Astrocyte (in vitro differentiated cells and primary cell): ENCODE measurements at places on chromosomes 12 and 14. TPM values are rescaled to one million over a fixed set of nuclear protein-coding genes. Genes with fewer than 3 reads are reported as not detected.

The SLC35E3 gene
- 10.0 and 14.6 TPM in 2 replicates for total RNA-seq

DNA sequence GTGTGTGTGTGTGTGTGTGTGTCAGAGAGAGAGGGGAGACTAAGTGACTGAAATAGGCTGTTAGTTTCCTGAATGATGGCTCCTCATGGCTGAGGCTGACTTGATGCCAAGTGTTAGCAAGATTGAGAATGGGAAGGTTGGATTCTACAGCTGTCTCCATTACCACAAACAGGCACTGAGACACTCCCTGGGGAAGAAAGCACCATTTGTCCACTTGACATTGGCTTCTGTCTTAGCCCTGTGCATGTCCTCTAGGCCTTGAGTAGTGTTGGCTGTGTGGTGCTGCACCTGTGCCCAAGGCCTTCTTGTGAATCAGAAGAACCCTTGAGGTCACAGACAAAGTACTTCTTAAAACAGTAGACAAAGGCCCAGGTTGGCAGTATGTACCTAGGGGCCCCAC, 15.6 kb downstream of the ERG28 start:
- no peak for DNase-seq
- H3K4me1 ChIP-seq, result peaks cover 37% of the 10 kb centered on the region
- H3K27me3 ChIP-seq, result no peaks in the 10 kb centered on the region
- peaks cover 8% of the 10 kb centered on the region for H3K36me3 ChIP-seq
- H3K27ac ChIP-seq, result no peak overlapping the region
- no peak overlapping the region for H3K4me3 ChIP-seq

DNA sequence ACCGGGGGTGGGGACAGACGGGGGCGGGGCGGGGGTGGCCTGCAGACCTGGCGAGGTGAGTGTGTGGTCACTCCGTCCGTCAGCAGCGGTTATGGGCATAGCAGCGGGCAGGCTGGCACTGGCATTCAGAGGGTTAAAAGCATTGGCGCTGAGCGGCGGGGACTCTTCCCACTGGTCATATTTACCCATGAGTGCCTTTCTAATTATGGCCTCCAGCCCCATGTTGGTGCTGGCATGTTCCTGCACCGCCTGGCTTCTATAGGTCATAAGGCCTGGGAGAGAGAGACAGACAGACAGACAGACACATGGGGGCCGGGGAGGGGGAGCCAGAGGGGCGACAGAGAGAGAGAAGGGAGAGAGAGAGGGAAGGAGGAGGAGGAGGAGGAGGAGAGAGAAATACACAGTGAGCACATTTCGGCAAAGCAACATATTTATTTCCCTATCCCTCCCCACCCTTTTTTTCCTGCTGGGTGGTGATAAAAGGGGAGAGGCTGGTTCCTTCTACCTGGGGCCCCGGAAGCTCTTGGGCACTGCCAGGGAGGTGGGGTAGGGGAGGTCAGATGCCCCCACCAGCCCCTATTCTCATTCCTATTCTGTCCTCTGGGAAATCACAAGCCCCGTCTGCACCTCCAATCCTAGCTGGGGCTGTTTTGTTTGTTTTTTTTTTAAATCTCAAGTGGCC, 32.6 kb downstream of the RFLNA start:
- H3K4me3 ChIP-seq, result no peak overlapping the region
- no peak overlapping the region for H3K27ac ChIP-seq
- H3K36me3 ChIP-seq, result peaks cover 54% of the 10 kb centered on the region
- H3K4me1 ChIP-seq, result no peaks in the 10 kb centered on the region

DNA sequence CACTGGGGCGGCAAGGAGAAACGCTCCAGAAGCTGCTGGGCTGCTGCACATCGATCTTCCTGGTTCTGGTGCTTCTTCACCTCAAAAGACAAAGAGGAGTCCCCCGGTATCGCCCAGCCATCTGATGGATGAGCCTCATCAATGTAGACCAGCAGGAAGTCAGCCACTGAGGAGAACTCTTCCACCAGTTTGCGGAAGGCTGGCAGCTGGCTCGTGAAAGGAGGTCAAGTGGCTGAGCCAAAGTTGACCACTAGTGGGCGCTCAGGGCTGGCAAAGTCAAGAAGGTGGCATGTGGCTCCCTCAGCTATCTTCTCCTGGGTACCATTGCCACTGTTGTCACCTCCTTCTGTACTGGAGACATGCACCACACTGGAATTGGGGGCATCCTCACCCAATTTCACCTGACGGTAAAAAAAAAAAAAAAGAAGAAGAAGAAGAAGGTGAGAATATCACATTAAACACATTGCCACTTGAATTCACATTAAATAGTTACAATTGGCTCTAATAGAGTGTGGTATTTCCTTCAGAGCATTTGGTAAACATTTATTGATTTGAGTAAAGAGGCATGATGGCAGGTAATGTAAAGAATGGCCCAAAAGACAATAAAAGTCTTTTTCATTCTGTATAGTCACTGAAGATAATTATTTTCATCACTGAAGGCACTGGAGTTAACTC, 8.3 kb downstream of the DIO2 start:
- DNase-seq, result no peak
- no peak overlapping the region for H3K4me3 ChIP-seq
- H3K27me3 ChIP-seq, result no peaks in the 10 kb centered on the region
- H3K27ac ChIP-seq, result no peak overlapping the region
- no peaks in the 10 kb centered on the region for H3K4me1 ChIP-seq

DNA sequence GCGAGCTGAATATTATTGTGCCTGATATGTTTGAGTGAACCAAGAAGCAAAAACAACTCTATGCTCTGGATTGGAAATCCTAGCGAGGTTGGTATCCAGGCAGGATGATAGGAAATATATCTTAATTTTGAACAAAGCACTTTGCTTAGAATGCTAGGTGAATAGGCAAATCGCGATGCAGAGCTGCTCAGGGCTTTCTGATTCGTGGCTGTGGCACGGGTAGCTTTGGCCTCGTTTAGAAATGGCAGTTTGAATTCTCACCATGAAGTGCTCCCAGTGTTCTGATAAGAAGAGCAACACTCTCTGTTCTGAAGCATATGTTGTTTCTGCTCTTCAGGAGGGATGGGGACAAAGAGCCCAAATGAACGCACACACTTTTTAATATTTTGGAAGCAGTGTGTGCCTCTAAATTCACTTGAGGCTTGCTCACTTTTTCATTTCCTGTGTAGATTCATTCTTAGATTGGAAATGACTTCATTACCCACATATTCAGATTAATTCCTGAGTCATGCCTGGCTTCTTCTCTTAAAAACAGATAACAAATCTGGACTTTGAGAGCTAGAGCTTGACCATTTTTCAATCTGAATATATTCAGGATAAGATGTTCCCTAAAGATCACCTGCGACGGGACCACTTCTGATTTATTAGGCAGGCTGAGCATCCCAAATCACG, 200.9 kb downstream of the RPAP3 start:
- DNase-seq, result peak; percentile 88
- peaks cover 26% of the 10 kb centered on the region for H3K4me1 ChIP-seq
- H3K27me3 ChIP-seq, result no peaks in the 10 kb centered on the region
- H3K36me3 ChIP-seq, result no peaks in the 10 kb centered on the region
- peak overlapping the region; percentile 82 for H3K27ac ChIP-seq

DNA sequence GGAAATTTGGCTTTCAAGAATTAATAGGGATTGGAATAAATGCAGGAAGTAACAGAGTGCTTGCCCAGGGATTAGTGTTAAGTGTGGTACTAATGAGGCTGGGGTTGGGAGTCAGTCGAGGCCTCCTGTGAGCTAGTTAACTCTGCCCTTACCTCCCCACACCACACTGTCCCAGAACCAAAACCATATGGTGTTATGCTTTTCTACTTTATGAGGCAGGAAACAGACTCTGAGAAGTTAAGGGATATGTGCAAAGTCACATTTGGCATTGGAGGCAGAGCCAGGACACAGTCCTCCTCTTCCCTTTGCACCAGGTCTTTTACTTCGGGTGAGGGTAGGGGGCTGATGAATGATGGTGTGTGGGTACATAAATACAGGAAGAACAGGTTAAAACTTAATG, 41.9 kb downstream of the PELI2 start:
- no peaks in the 10 kb centered on the region for H3K4me1 ChIP-seq
- no peak overlapping the region for H3K4me3 ChIP-seq
- H3K36me3 ChIP-seq, result no peaks in the 10 kb centered on the region
- no peaks in the 10 kb centered on the region for H3K27me3 ChIP-seq
- DNase-seq, result no peak

GRCh38 chr14:64671591-64671990, 32.6 kb upstream of the PLEKHG3 start:
- H3K36me3 ChIP-seq, result no peaks in the 10 kb centered on the region
- H3K4me3 ChIP-seq, result no peak overlapping the region
- H3K4me1 ChIP-seq, result no peaks in the 10 kb centered on the region
- peaks cover 5% of the 10 kb centered on the region for H3K27me3 ChIP-seq

DNA sequence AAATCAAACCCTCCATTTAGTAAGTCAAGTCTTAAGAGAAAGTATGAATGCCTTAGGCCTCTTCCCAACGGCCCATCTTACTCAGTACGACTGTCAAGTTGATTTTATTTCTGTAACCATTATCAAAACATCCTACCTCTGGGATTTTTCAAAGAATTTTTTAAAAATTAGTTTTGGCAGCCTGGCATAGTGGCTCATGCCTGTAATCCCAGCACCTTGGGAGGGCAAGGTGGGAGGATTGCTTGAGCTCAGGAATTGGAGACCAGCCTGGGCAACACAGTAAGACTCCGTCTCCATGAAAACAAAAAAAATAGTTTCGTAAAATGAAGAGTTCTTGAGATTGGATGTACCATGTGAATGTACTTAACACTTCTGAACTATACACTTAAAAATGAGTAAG, 4.1 kb downstream of the FGD6 start:
- no peak overlapping the region for H3K4me3 ChIP-seq
- no peak overlapping the region for H3K27ac ChIP-seq
- no peak for DNase-seq
- no peaks in the 10 kb centered on the region for H3K4me1 ChIP-seq
- H3K36me3 ChIP-seq, result no peaks in the 10 kb centered on the region

The OSGEP gene
- total RNA-seq, result 18.3 and 23.0 TPM in 2 replicates

The AMIGO2 gene
- total RNA-seq, result 25.2 and 35.4 TPM in 2 replicates

DNA sequence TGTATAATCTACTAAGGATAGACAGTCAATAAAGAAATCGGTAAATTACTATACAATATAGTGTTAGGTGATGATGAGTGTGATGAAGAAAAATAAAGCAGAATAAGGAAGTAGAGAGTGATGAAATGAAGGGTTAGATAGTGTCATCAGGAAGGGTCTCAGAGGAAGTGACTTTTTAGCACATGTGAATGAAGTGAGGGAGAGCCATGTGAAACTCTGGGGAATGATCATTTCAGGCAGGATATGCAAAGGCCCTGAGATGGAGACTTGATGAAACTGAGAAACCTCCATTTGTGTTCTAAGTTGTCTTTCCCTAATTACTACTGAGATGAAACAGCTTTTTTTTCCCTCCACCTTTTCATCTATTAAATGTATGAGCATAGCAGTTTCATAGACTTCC, 19.4 kb upstream of the GNPTAB start:
- no peak overlapping the region for H3K4me3 ChIP-seq
- H3K36me3 ChIP-seq, result no peaks in the 10 kb centered on the region
- no peaks in the 10 kb centered on the region for H3K27me3 ChIP-seq
- no peak overlapping the region for H3K27ac ChIP-seq
- DNase-seq, result no peak
- no peaks in the 10 kb centered on the region for H3K4me1 ChIP-seq

GRCh38 chr12:29797565-29798355, 14.0 kb upstream of the TMTC1 start:
- H3K4me1 ChIP-seq, result peaks cover 9% of the 10 kb centered on the region
- DNase-seq, result no peak
- H3K27ac ChIP-seq, result no peak overlapping the region

DNA sequence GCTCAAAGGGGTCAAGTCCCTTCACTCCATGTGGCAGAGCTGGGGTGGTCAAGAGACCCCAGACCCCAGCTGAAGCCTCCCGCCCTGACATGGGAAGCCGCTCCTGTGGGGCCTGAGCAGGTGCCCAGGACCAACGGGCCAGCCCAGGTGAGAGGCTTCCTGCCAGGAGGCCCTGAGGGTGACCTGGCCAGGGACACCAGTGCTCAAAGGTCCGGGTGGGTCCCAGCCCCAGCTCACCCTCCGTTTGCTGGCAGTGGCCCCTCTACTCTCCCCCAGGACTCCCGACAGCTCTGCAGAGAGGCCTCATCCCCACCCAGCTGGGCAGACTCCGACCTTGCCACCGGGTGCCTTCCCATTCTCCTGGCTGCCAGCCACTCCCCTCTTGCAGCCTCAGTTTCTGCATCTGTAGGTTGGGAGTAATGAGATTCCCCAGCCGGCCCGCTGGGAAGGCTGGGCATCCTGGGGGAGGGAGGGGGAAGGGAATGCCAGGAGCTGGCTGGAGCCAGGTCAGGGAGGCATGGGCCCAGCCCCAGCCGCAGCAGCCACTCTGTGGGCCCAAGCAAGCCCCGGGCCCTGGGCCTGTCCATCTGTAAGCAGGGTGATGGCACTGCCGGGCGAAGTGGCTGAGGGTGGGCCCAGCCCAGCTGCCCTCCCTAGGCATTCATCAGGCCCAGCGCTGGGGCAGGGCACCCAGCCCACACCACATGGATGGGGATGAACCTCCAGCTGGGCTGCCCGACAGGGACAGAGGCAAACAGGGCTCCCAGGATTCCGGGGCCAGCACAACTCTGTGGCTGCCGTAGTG, 10.3 kb upstream of the INF2 start:
- H3K27ac ChIP-seq, result peak overlapping the region; percentile 89
- H3K4me1 ChIP-seq, result peaks cover 64% of the 10 kb centered on the region
- H3K4me3 ChIP-seq, result no peak overlapping the region
- no peaks in the 10 kb centered on the region for H3K27me3 ChIP-seq
- DNase-seq, result no peak

The CCDC38 gene
- total RNA-seq, result 0.07 TPM in 1 of 2 replicates, not detected in the other

The KLRK1 gene
- total RNA-seq, result 0.73 and 1.1 TPM in 2 replicates

- H3K27me3 ChIP-seq, result no peaks in the 10 kb centered on the region
- H3K36me3 ChIP-seq, result no peaks in the 10 kb centered on the region
- H3K27ac ChIP-seq, result no peak overlapping the region
- no peaks in the 10 kb centered on the region for H3K4me1 ChIP-seq
Observed at GRCh38 chr12:40431169-40431568, 206.4 kb downstream of the LRRK2 start.

DNA sequence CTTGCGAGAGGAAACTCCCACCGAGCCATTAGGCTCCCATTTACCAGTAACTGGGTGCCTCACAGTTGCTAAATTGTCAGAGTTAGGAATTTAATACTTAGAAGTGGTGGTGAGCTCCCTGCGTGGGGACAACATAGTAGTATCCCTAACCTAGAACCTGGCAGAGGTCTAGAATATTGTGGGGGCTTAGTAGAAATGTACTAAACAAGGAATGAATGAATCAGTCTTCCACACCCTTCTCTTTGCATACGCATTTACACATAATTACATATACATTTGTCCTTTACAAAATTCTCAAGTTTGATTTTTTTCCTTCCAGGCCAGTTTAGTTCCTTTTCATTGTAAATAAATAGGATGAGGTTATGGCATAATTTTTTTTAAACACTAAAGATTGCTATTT, 24.1 kb downstream of the PELI2 start:
- H3K27me3 ChIP-seq, result no peaks in the 10 kb centered on the region
- no peak overlapping the region for H3K27ac ChIP-seq
- no peak for DNase-seq
- H3K36me3 ChIP-seq, result no peaks in the 10 kb centered on the region

DNA sequence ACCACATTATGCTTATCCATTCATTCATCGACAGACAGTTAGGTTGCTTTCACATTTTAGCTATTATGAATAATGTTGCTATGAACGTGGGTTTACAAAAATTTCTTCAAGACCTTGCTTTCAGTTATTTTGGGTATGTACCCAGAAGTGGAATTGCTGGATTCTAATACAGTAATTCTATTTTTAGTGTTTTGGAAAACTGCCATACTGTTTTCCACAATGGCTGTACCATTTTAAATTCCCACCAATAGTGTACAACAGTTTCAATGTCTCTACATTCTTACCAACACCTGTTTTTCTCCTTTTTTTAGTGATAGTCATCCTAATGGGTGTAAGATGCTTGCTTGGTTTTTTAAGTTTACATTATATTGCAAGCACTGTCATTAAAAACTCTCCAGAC, 147.5 kb downstream of the ZFP36L1 start:
- H3K36me3 ChIP-seq, result no peaks in the 10 kb centered on the region
- no peak overlapping the region for H3K4me3 ChIP-seq
- no peaks in the 10 kb centered on the region for H3K27me3 ChIP-seq
- no peak for DNase-seq
- H3K4me1 ChIP-seq, result no peaks in the 10 kb centered on the region
